Prostate gland (tissue), 2 donors: ENCODE measurements at places on chromosomes 1 and 21. TPM values are rescaled to one million over a fixed set of nuclear protein-coding genes. Genes with fewer than 3 reads are reported as not detected.

The SPRR5 gene
- not detected for total RNA-seq

The PLA2G2A gene
- 106 TPM for total RNA-seq

The HOOK1 gene
- total RNA-seq, result 8.2 TPM

The ELF3 gene
- total RNA-seq, result 191 TPM

The LCE1A gene
- total RNA-seq, result 3.4 TPM

The ATXN7L2 gene
- 3.0 TPM for total RNA-seq

The GPR137B gene
- total RNA-seq, result 33.7 TPM

The LMX1A gene
- total RNA-seq, result 0.28 TPM

The TNNT2 gene
- 2.2 TPM for total RNA-seq

DNA sequence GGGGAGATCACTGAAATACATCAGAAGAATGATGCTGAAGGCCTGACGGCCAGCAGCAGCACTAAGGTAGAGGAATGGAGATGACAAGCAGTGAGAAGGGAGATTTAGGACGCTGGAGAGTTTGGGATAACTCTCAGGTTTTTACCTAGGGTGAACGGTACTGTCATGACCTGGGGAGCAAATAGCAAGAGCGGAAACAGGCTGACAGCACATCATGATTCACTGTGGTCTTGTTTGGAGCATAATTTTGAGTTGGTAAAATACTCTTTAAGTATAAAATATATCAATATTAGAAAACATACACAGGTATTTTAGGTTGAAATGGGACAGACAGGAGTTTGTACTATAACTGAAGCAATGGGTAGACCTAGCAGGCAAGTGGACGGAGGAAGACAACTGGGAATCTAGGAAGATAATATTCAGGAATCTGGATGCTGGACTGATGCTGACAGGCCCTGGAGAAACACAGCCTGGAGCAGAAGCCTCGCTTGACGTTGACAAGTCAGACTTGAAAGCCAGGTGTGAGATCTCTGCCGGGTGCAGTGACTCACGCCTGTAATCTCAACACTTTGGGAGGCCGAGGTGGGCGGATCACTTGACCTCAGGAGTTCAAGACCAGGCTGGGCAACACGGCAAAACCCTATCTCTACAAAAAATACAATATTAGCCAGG, 33.3 kb downstream of the ALG14 start:
- no peak overlapping the region for H3K27ac ChIP-seq
- no peaks in the 10 kb centered on the region for H3K4me1 ChIP-seq
- H3K4me3 ChIP-seq, result no peak overlapping the region
- no peak for DNase-seq

- peaks cover 3% of the 10 kb centered on the region for H3K4me1 ChIP-seq
- DNase-seq, result no peak
Observed at GRCh38 chr1:3332662-3333061, 121.8 kb upstream of the ARHGEF16 start.

- DNase-seq, result no peak
- no peak overlapping the region for H3K27ac ChIP-seq
- H3K36me3 ChIP-seq, result peaks cover 11% of the 10 kb centered on the region
- H3K4me3 ChIP-seq, result no peak overlapping the region
- H3K4me1 ChIP-seq, result no peaks in the 10 kb centered on the region
- no peaks in the 10 kb centered on the region for H3K27me3 ChIP-seq
Observed at GRCh38 chr1:21852282-21853130, 40.4 kb downstream of the LDLRAD2 start.

DNA sequence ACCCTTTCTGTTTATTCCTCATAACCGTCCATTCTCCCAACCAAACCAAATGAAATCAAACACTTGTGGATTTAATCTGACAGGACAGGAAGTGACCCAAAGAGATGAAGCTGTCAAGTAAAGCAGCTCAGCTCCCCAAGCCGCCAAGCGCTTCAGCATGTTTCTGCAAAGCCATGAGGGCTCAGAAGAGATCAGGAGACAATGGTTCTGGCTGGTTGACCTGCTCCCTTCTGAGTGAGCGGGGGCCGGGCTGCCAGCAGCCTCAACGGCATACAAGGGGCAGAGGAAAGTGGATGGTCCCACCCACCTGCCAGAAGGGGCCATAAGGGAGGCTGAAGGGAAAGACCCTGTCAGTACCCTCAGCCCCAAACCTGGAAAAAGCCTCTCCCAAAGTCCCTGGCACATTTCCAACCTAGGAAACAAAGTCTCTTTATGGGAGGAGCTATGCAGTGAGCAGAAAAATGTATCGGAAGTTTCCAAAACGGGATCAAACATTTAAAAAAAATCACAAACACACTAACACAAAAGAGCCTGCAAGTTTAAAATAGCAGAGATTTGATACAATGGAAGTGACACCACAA, 45.4 kb downstream of the SLC45A1 start:
- H3K36me3 ChIP-seq, result peaks cover 31% of the 10 kb centered on the region
- DNase-seq, result no peak
- H3K4me3 ChIP-seq, result no peak overlapping the region

- H3K4me1 ChIP-seq, result no peaks in the 10 kb centered on the region
- H3K27ac ChIP-seq, result no peak overlapping the region
- no peaks in the 10 kb centered on the region for H3K36me3 ChIP-seq
- peaks cover 6% of the 10 kb centered on the region for H3K27me3 ChIP-seq
- H3K4me3 ChIP-seq, result no peak overlapping the region
Observed at GRCh38 chr1:17829579-17829978, 74.4 kb downstream of the ACTL8 start.

GRCh38 chr1:194151056-194151455, 964.6 kb upstream of the B3GALT2 start:
- no peak for DNase-seq
- H3K4me1 ChIP-seq, result no peaks in the 10 kb centered on the region
- H3K4me3 ChIP-seq, result no peak overlapping the region
- H3K36me3 ChIP-seq, result no peaks in the 10 kb centered on the region
- no peaks in the 10 kb centered on the region for H3K27me3 ChIP-seq

GRCh38 chr1:2036287-2036686, 13.9 kb upstream of the PRKCZ start:
- no peak overlapping the region for H3K4me3 ChIP-seq
- no peak overlapping the region for H3K27ac ChIP-seq
- DNase-seq, result no peak
- no peaks in the 10 kb centered on the region for H3K4me1 ChIP-seq
- peaks cover 2% of the 10 kb centered on the region for H3K27me3 ChIP-seq

- H3K36me3 ChIP-seq, result no peaks in the 10 kb centered on the region
- H3K27ac ChIP-seq, result no peak overlapping the region
- no peak overlapping the region for H3K4me3 ChIP-seq
- no peaks in the 10 kb centered on the region for H3K4me1 ChIP-seq
Observed at GRCh38 chr1:148307583-148308185, 155.6 kb upstream of the NBPF11 start.

DNA sequence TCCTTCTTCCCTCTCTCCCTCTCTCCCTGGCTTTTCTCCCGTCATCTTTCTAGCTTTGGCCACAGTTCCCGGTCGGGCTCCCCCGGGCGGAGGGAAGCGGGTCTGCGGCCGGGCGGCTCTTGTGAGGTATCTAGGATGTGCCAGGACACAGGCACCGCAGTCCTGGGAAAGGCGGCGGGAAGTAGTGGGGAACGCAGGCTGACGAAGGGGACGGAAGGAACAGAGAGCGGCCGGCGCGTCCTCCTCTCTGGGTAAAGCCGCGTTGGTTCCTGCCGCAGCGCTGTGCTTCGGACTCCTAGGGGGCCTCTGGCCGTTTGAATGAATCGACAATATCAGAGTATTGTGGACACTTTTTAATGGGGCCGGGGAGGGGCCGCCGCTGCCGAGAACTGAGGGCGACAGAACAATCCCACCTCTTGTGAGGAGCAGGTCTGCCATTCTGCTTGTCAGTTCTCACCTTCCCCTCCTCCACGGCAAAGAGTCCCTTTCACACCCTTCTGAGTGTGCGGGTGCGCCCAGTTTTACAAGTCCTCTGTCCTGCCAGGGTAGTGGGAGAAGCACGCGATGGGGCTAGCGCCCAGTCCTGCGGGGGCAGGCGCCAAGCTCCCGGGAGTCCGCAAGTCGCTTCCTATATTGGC, 1.2 kb upstream of the LHX9 start:
- no peak overlapping the region for H3K4me3 ChIP-seq
- no peak overlapping the region for H3K27ac ChIP-seq
- H3K4me1 ChIP-seq, result peaks cover 3% of the 10 kb centered on the region
- H3K36me3 ChIP-seq, result no peaks in the 10 kb centered on the region

DNA sequence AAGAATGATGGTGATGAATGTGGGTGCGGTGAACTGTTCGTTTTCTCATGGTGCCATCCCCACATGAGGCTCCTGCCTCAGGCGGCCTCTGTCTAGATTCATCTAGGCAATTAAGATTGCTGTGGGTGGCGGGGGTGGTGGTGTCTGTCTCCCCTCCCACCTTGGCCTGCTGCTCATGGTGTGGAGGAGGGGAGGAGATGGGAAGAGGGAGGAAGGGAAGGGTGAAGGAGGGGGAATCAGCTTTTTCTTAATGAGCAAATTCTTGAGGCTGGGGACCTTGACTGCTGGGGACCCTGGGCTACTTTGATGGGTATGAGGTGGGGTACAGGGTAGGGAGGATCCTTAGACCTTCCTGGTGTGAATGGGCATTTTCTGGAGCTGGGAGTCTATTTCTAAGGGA, 55.8 kb downstream of the H3-3A start:
- no peaks in the 10 kb centered on the region for H3K27me3 ChIP-seq
- no peaks in the 10 kb centered on the region for H3K4me1 ChIP-seq
- no peak for DNase-seq
- H3K4me3 ChIP-seq, result no peak overlapping the region

- DNase-seq, result no peak
- no peaks in the 10 kb centered on the region for H3K36me3 ChIP-seq
- no peak overlapping the region for H3K4me3 ChIP-seq
- no peaks in the 10 kb centered on the region for H3K4me1 ChIP-seq
- no peak overlapping the region for H3K27ac ChIP-seq
Observed at GRCh38 chr1:232109391-232109790, 482.8 kb downstream of the DISC1 start.

- H3K4me3 ChIP-seq, result no peak overlapping the region
- DNase-seq, result no peak
- H3K27me3 ChIP-seq, result no peaks in the 10 kb centered on the region
- no peak overlapping the region for H3K27ac ChIP-seq
Observed at GRCh38 chr1:224267925-224268324, 62.0 kb downstream of the NVL start.
